ENCODE measurements at places on chromosomes 2 and 18.

DNA sequence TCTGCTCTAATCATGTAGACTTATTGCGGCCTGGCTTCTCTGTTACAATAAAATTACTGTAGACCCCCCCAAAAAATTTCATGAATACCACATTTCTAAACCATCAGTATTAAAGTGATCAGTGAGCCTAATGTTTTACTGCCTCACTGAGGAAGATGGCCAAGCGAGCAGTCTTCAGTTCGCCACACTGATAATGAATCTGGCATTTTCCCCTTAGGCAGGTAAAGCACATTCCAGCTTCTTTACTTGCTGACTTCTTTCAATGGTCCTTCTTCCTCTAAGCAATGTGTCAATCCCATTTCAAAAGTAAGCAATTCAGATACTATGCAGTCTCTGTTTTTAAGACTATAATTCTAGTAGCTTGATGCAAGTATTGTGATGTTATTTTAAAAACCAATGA, 137.6 kb downstream of the LAMA1 start:
- DNase-seq: no peak

GRCh38 chr2:59939236-59939635, 614.2 kb downstream of the BCL11A start:
- no peak for DNase-seq

DNA sequence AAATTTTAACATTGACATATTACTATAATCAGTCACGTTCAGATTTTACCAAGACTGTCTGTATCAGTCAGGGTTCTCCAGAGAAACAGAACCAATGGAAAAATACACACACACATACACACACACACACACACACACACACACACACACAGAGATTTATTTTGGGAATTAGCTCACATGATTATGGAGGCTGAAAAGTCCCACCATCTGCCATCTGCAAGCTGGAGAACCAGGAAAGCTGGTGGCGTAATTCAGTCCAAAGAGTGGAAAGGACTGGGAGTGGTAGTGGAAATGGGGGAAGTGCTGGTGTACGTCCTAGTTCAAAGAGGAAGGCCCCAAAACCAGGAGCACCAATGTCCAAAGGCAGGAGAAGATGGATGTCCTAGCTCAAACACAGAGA, 166.4 kb downstream of the AKAIN1 start:
- DNase-seq: no peak

GRCh38 chr18:45328811-45329210, 286.5 kb upstream of the SLC14A2 start:
- no peak for DNase-seq

DNA sequence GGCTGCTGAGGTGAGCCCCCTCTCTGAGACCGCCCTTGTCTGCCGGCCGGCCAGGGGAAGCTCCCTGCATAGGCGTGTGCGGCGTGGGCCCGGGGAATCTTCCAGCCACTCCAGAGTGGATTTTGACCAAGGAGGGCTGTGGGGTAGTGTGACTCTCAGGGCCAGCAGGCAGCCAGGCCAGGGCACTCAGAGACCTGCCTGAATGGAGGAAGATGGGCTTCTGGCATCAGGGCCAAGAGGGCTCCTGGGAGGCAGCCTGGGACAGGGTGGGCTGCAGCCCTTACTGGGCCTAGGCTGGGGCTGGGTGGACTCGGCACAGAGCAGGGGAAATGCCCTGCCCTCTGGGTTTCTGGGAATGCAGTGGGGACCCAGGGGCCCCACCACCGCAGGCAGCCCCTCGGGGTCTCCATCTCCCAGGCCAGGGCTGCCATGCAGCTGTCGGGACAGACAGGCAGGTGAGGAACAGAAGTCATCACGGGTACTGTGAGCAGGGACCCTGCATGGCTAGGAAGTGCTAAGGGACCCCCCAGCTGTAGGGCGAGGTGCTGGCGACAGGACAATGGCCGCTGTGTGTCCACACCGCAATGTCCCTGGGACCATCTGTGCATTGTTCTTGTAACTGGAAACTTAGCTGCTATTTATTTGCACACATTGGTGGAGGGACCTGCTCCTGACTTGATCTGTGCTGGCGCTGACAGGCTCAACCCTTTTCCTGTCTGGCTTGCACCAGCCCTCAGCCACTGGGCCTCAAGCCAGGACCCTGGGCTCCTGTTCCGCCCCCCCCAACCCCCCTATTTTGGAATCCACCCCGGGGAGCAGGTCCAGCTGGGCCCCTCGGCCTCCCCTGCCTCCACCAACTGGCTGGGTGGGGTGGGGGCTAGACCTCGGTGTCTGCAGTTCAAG, 4.1 kb downstream of the PDCD1 start:
- DNase-seq: no peak

DNA sequence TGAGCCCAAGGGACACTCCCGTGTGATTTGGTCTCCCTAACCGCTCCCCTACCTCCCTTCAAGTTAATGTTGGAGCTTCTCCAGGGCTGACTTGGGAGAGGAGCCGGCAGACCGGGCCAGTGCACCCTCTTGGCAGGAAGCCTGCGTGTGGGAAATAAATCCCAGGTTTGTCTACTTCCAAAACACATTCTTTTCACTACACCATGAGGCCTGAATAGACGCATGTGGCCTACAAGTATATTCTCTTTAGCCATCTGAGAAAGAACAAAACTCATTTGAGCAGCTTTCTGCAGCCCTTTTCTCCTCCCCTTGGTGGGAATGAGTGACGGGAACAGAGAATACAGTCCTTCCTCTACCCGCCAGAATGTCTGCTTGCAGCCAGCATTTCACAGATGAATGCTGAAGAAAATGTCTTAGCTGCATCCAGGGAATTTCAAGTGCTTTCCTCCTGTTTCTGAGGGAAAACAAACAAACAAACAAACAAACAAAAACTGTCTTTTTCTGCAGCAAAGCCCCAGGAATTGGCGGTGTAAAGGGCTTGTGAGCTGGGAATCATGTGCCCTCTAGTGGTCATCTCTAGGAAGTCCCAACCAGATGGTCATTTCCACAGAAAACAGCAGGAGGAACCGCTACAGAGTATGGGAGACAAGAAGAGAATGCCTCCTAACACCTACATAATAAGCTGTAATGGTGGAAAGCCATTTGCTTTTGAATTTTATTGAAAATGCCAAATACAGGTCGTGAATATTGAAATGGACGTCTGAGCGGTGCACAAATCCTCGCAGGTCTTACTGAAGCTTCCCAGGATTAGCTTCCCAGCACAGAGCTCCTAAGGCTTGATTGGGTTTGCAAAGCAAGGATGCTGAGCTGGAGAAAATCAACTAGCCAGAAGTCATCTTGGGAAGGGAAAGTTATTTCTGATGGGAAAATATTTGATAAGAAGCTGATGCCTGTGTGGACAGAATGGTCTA, 41.2 kb upstream of the DAPL1 start:
- no peak for DNase-seq

DNA sequence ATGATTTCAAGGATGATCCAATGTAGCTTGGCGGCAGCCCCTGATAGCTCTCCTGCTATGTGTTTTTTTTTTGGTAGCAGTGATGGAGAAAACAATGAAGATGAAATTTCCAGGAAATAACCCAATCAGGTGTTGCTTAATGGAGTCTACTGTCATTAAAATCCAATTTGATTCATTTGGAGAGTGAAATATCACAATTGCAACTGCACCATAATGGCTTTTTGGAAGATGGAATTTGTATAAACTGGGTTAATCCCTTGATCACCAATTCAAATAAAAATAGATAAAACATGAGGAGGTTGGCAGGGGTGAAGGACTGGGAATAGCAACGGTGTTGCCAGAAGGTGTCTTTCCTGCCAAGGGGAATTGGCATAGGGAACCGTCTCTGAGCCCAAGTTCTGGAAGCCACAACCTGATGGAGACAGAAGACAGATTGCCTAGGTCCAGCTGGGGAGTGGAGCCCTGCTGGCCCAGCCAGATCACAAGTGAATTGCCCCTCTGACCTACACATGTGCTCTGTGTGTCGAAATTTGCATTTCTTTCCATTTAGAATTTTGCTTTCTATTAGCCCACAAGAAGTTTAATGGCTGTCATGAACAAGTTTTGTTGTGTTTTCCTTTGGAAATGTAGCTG, 170.3 kb upstream of the SPRED2 start:
- DNase-seq: no peak

DNA sequence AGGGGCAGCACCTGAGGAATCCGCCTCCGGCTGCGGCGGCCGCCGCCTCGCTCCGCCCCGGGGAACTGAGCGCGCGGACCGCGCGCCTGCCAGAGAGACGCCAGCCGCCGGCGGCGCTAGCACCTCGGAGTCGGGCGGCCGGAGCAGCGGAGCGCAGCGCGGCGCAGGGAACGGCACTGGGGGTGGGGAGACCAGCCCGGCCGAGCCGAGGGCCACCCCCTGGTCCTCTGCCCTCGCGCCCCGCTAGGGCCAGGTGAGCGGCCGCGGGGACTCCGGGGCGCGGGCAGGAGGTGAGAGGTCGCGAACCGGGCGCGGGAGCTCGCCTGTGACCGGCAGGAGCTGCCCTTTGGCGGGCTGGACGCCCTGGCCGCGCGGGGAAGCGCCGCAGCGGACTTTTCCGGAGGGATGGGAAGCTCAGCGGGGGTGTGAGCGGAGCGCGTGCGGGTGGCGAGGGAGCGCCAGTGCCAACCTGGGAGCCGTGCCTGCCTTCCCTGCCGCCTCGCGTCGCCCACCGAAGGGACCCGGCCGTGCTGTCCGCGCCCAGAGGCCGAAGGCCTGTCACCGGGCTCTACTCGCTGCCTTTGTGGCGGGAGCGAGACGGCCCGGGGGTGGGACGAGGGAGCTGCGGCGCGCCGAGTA, at the start of gene GREB1L:
Gene GREB1L (plus strand): TSS at position 92 of the 639 bp plus-strand sequence. CDS start 141,287 bp downstream, outside the sequence.
- no peak for DNase-seq

DNA sequence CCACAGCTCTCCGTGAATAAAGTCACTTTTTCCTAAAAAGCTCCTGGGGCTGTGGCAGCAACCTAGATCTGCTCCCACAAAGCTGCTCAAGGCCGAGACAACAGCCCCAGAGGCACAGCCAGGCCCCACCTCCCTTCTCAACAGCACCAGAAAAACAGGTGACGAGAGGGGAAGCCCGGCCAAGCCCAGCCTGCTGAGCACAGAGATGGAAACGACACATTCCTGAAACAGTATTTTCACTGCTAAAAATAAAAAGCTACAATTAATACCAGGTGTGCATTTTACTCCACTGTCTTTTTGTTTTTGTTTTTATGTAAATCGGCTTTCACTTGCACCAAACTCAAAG, 199.3 kb downstream of the HDAC4 start:
- no peak for DNase-seq

DNA sequence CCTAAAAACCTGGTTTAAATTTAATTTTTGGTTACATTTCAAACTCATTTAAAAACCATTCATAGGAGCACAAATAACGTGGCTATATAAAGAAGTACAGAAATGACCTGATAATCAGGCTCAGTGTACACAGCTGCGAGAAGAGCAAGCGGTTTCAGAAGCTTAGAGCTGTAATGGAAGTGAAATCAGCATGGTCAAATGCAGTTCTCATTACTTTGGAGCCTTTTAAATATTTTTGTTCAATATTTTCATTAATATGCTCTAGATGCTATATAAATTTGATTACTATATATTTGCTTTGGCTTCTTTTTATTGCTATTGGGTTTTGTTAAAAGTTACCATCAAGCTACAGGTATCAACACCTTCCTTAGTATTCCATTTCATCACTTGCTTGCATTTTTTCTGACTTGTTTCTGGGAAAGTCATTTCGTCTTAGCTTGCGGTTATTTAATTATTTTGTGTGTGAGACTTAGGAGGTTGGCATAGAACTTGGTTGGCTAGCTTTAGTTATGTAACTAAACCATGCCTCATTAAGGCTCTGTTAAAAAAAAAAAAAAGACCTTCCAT, 58.7 kb downstream of the AFTPH start:
- no peak for DNase-seq

GRCh38 chr2:99561804-99562203, 72.0 kb upstream of the REV1 start:
- no peak for DNase-seq

GRCh38 chr2:26970244-26970927, at the start of gene MAPRE3:
Gene MAPRE3 (plus strand): TSS chr2:26970637. CDS start chr2:27022219, 51,582 bp downstream.
- DNase-seq: peak; percentile 67

DNA sequence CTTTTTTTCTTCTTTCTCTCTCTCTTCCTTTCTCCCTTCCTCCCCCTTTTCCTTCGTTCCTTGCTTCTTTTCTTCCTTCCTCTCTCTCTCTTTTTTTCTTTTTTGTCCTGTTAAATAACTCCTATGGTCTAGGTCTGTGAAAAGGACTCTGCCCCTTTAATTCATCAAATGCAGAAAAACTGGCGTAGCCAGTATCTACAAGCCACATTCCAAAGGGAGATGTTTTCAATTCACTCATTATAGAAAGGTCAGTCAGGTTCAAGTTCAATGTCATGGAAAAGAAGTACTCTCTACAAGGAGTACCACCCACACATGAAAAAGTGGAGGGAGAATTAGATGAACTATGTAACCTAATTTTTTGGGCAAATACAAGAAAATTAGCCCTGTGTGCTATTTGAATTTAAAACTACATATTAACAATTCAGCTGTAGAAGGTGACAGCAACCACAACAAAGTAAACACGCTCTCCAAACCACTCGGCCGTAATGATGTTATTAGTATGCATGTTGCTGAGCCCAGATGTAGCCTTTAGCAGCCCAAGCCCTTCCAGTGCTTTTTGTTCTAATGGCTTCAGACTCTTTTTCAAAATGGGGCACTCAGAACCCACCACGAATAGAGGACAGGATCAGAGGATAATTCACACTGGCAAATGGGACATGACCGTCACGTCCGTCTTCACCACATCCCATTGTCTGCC, 735.4 kb upstream of the FANCL start:
- DNase-seq: no peak

DNA sequence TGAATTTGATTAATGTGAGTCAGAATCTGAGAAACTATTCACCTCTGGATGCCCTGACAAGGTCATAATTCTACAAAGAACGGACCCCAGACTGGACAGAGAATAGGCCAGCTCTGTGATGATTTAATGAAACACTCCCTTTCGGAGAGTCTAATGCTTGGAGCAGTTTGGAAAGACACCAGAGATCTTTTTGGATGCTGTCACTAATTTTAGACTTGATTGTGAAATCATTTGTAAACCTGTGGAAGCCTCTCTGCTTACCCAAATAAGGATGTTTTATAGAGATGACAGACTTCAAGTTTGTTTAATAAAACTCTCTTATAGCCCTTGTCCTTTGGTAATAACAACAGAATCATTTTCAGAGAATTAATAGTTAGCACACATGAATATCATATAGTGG, 83.5 kb downstream of the MYL12B start:
- no peak for DNase-seq

DNA sequence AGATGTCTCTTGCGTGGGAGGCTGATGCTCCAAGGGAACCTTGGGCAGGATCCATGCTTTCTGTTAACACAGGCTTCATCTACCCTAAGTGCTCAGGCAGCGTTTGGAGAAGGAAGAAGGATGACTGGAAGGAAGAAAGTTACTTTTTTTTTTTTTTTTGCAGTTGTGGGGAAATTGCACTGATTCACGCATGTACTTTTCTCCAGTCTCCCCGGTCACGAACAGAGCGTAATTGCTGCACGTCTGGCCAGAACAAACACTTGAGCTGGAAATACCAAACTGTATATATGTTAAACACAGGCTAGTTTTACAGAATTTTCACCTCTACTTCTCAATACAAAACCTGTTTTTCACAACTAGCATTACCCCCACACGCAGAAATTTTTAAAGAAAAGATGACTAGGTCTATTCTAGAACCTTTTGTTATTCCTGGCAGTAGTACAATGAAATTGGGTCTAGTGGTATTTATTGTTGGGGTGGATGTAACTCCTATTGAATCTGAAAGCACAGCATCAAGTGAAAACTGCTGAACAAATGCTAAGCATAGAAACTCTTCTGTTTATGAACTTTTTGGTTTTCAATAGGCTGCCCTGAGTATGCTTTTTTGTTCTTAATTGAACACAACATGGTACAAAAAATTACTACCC, 9.3 kb upstream of the SCYGR5 start:
- DNase-seq: no peak

- no peak for DNase-seq
Measured at GRCh38 chr2:106956879-106957278, 70.9 kb upstream of the ST6GAL2 start.

All from activated CD4-positive, alpha-beta T cell treated with anti-CD3 and anti-CD28 coated beads, Interleukin-2, amount 50 U/mL, for 4 hours (primary cell).